ENCODE measurements at places on chromosomes 3 and 15. TPM values are rescaled to one million over a fixed set of nuclear protein-coding genes. Genes with fewer than 3 reads are reported as not detected.

Gene ZNF662
- polyA plus RNA-seq = 0.44 TPM

Gene NR2E3
- 0.18 TPM for polyA plus RNA-seq

Gene BCHE
- not detected for polyA plus RNA-seq

Gene SLC24A5
- polyA plus RNA-seq = not detected

Gene MED12L
- polyA plus RNA-seq = 0.06 TPM

Gene CRTAP
- polyA plus RNA-seq = 198 TPM

Gene CAMP
- polyA plus RNA-seq = not detected

Gene DALRD3
- 99.4 TPM for polyA plus RNA-seq

Gene PLD1
- 6.2 TPM for polyA plus RNA-seq

Gene MUC13
- polyA plus RNA-seq = not detected

- no peak overlapping the region for H3K27ac ChIP-seq
- peak; percentile 12 for DNase-seq
- H3K27me3 ChIP-seq = no peaks in the 10 kb centered on the region
- H3K36me3 ChIP-seq = no peaks in the 10 kb centered on the region
Measured at GRCh38 chr3:112786002-112786590, 60.6 kb downstream of the CD200R1L start.

DNA sequence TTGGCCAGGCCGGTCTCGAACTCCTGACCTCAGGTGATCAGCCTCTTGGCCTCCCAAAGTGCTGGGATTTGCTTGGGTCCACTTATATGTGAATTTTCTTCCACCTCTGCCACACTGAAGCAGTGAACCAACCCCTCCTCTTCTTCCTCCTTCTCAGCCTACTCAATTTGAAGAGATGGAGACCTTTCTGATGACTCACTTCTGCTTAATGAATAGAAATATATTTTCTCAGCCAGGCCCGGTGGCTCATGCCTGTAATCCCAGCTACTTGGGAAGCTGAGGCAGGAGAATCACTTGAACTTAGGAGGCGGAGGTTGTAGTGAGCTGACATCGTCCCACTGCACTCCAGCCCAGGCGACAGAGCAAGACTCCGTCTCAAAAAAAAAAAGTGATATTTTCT is 46.8 kb upstream of the GATM start:
- no peaks in the 10 kb centered on the region for H3K4me1 ChIP-seq
- peaks cover 17% of the 10 kb centered on the region for H3K36me3 ChIP-seq
- H3K27me3 ChIP-seq = no peaks in the 10 kb centered on the region

DNA sequence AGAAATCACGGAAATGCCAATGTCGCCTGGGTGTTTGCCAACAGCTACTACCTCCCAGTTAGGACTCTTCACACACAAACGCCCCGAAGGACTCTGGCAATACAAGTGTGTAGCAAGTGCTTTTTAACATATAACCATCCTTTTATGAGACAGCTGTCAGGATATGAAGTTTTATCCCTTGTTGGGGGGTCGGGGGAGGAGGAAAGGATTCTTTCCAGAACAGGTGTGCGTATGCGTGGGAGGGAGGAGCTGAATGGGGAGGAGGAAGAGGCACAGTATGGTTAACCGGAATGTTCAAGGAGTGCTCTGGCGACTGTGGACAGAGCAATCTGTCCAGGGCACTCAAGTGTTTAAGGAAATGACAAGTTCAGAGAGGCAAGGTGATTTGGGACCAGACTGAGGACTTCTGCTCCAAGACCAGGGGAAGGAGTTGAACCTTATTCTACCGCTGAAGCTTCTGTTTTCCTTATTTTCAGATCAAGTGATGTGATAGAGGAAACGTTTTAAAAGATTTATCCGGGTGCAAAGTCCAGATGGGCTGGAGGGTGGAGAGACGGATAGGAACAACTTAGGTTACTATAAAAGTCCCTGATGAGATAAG is 1.3 kb downstream of the TSPAN3 start:
- peaks cover 14% of the 10 kb centered on the region for H3K4me1 ChIP-seq
- H3K27me3 ChIP-seq = no peaks in the 10 kb centered on the region
- no peak overlapping the region for H3K27ac ChIP-seq

GRCh38 chr3:31485196-31485595 is 47.5 kb upstream of the STT3B start:
- no peaks in the 10 kb centered on the region for H3K36me3 ChIP-seq
- H3K27ac ChIP-seq = no peak overlapping the region
- H3K27me3 ChIP-seq = 0 out of 2 replicates have a peak, but pooled peaks cover 4% of the 10 kb centered on the region
- H3K4me3 ChIP-seq = no peak overlapping the region
- no peaks in the 10 kb centered on the region for H3K4me1 ChIP-seq

- DNase-seq = no peak
- no peak overlapping the region for H3K27ac ChIP-seq
- no peaks in the 10 kb centered on the region for H3K27me3 ChIP-seq
- no peaks in the 10 kb centered on the region for H3K4me1 ChIP-seq
- no peak overlapping the region for H3K4me3 ChIP-seq
Measured at GRCh38 chr3:132288357-132288756, 28.9 kb upstream of the ACP3 start.

GRCh38 chr3:122105626-122106025 is 50.5 kb downstream of the CD86 start:
- H3K27ac ChIP-seq = no peak overlapping the region
- no peaks in the 10 kb centered on the region for H3K27me3 ChIP-seq
- no peaks in the 10 kb centered on the region for H3K4me1 ChIP-seq
- H3K36me3 ChIP-seq = no peaks in the 10 kb centered on the region

- H3K27me3 ChIP-seq = no peaks in the 10 kb centered on the region
- no peak for DNase-seq
- no peaks in the 10 kb centered on the region for H3K4me1 ChIP-seq
- H3K36me3 ChIP-seq = no peaks in the 10 kb centered on the region
- H3K4me3 ChIP-seq = no peak overlapping the region
- no peak overlapping the region for H3K27ac ChIP-seq
Measured at GRCh38 chr3:5431811-5432378, 244.4 kb downstream of the EDEM1 start.

GRCh38 chr3:66703501-66703900 is 202.7 kb upstream of the LRIG1 start:
- no peaks in the 10 kb centered on the region for H3K27me3 ChIP-seq
- H3K27ac ChIP-seq = no peak overlapping the region
- H3K36me3 ChIP-seq = no peaks in the 10 kb centered on the region
- no peaks in the 10 kb centered on the region for H3K4me1 ChIP-seq

GRCh38 chr3:126748701-126749546 is 44.9 kb downstream of the CHCHD6 start:
- DNase-seq = peak; percentile 75
- no peaks in the 10 kb centered on the region for H3K36me3 ChIP-seq
- no peak overlapping the region for H3K4me3 ChIP-seq
- H3K4me1 ChIP-seq = no peaks in the 10 kb centered on the region

DNA sequence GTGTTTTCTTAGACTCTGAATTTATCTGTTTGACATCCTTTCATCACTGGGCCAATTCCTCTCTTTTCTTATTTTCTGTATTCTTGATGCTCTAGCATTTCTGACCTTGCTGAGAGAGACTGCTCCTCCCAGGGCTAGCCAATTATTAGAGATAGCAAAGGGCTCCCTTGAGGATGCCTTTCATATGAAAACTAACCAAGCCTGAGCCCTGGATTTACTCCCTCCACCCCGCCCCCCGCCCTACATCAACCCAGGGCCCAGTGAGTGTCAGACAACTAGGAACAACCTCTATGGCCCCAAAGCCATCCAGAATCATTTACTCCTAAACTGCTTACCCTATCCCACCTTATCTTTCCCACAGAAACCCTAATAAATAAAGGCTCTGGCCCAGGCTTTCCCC is 69.7 kb upstream of the LARS2 start:
- H3K4me3 ChIP-seq = no peak overlapping the region
- no peak overlapping the region for H3K27ac ChIP-seq
- no peaks in the 10 kb centered on the region for H3K27me3 ChIP-seq
- no peaks in the 10 kb centered on the region for H3K4me1 ChIP-seq
- no peak for DNase-seq
- no peaks in the 10 kb centered on the region for H3K36me3 ChIP-seq

GRCh38 chr15:70488002-70488605 is 275.3 kb downstream of the UACA start:
- no peaks in the 10 kb centered on the region for H3K36me3 ChIP-seq
- H3K4me3 ChIP-seq = no peak overlapping the region
- peak overlapping the region; percentile 39 for H3K27ac ChIP-seq
- H3K4me1 ChIP-seq = peaks cover 15% of the 10 kb centered on the region
- DNase-seq = peak; percentile 84

GRCh38 chr15:58066042-58066867 is 744 bp upstream of the ALDH1A2 start:
- peak; percentile 89 for DNase-seq
- H3K36me3 ChIP-seq = no peaks in the 10 kb centered on the region
- H3K27me3 ChIP-seq = peaks cover 37% of the 10 kb centered on the region
- no peak overlapping the region for H3K27ac ChIP-seq

- H3K36me3 ChIP-seq = peaks cover 45% of the 10 kb centered on the region
- DNase-seq = no peak
- no peaks in the 10 kb centered on the region for H3K4me1 ChIP-seq
Measured at GRCh38 chr15:43423793-43424192, 52.9 kb downstream of the TUBGCP4 start.

DNA sequence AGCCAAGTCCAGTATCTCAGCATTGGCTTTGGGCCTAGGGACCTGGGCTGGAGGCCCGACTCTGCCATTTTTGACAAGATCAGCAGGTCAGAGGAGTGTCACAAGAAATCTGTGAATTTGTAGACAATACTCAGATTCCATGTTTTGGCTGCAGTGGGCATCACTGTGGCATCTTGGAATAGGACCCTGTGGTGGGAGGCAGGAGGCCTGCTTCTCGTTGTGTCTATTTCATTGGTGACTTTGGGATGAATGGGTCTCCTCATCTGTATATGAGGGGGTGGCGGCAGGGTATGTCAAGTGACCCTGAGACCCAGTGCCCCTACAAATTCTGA is 3.3 kb downstream of the C15orf39 start:
- H3K27me3 ChIP-seq = no peaks in the 10 kb centered on the region
- H3K27ac ChIP-seq = no peak overlapping the region
- H3K36me3 ChIP-seq = peaks cover 7% of the 10 kb centered on the region
- no peak overlapping the region for H3K4me3 ChIP-seq

GRCh38 chr15:74384881-74385643 is 17.6 kb upstream of the CYP11A1 start:
- H3K36me3 ChIP-seq = no peaks in the 10 kb centered on the region
- no peak overlapping the region for H3K27ac ChIP-seq
- H3K27me3 ChIP-seq = no peaks in the 10 kb centered on the region
- no peak overlapping the region for H3K4me3 ChIP-seq
- H3K4me1 ChIP-seq = peaks cover 30% of the 10 kb centered on the region
- DNase-seq = no peak

DNA sequence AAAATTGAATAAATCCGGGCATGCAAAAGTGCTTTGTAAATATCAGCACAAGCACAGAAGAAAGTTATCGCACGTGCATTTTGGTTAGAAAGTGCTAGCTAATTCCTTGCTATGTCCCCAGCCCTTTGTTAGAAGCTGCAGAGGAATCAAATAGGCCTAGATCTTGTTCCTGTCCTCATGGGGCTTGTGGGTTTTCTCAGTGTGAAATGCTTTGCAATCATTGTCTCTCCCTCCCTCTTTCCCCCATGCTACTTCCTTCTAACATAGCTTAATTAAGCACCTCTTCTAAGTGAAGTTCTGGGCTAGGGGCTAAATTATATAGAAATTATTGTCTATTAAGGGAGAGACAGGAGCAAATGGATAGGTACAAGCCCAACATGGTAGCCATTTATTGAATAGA is 271.7 kb downstream of the RPLP1 start:
- no peaks in the 10 kb centered on the region for H3K36me3 ChIP-seq
- H3K4me3 ChIP-seq = no peak overlapping the region
- H3K4me1 ChIP-seq = peaks cover 5% of the 10 kb centered on the region
- H3K27ac ChIP-seq = no peak overlapping the region
- no peak for DNase-seq
- peaks cover 6% of the 10 kb centered on the region for H3K27me3 ChIP-seq

- no peak overlapping the region for H3K4me3 ChIP-seq
- no peak overlapping the region for H3K27ac ChIP-seq
- H3K36me3 ChIP-seq = no peaks in the 10 kb centered on the region
Measured at GRCh38 chr15:96561593-96561992, 231.1 kb downstream of the NR2F2 start.

DNA sequence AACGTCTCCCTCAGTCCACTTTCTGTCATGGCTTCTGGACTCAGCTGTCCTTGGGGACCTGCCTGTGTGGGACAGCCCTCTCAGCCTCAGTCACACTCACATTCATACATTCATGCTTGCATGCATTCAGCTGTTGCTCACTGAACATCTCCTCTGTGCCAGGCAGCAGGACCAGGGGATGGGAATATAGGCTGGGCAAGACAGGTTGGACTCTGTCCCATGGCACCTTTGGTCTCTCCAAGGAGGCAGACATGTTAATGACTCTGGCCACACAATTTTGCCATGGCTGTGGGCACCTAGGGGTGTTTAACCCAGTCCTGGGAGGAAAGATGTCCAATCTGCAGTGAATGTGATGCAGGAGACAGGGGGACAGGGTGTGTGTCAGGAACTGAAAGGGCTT is 7.8 kb upstream of the DNAH1 start:
- H3K36me3 ChIP-seq = no peaks in the 10 kb centered on the region
- no peak overlapping the region for H3K27ac ChIP-seq
- DNase-seq = no peak
- H3K4me1 ChIP-seq = peaks cover 9% of the 10 kb centered on the region
- H3K4me3 ChIP-seq = no peak overlapping the region
- H3K27me3 ChIP-seq = no peaks in the 10 kb centered on the region

DNA sequence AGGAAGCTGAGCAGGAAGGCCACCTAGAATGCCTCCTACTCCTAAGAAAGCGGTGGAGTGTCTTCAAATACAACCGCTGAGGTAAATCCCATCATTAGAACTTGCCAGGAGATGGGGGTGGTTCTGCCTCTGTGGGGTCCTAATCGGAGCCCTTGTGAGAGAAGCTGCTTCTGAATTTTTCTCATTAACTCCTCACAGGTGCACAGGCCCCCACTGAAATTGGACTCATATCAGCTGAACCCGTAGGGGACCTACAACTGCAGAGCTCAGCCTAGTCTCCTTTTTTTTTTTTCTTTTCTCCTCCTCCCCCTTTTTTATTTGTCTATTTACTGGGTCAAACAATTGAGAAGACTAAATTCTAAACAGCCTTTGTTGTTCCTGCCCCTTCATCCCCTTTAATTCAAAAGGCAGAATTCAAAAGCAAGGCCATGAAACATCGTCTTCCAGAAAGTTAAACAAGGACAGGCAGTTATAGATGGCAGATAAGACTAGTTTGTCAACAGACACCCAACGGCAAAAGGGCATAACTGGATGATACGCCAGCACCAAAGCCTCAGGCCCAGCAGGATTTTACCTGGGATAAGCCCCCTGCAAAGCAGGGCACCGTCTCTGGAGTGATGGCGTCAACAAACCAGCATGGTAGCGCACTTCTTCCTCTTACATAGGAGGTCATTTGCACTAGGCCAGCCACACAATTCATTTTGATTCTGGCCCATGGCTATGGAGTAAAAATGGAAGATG is 213.7 kb upstream of the HES1 start:
- no peak overlapping the region for H3K4me3 ChIP-seq
- no peak for DNase-seq
- no peak overlapping the region for H3K27ac ChIP-seq
- no peaks in the 10 kb centered on the region for H3K36me3 ChIP-seq

Measured in SK-N-SH (cell line).